ENCODE measurements at places on chromosomes 7 and 10.

DNA sequence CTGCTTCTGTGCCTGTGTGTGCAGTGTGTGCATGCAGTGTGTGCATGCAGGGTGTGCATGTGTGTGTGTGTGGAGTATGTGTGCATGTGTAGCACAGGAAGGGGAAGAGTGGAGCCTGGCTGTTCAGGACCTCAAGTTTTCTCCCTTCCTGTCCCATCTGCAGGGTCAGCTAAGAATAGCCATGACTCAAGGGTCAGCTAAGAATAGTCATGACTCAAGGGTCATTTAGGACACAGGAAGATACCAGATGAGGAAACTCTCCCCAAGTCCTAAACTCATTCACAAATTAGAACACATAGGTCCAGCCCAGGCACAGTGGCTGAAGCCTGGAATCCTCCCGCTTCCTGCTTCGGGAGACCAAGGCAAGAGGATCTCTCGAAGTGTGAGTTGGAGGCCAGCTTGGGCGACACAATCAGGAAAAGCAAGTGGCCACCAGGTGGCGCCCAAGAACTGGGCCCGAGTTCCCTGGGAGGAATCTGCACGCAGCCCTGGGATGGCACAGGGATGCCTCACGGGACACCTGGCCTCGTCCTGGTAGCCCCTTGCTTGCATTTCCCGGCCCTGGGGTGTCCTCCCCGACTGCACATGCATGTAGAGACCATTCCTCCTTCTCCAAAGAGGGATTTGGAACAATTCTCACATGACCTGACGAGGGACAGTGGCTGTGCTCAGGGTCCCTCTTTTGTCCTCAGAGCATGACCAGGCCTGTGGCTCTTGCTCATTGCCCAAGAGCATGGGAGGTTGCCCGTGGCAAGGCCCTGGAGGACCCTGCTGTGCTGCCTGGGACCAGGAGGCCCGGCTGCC is 21.4 kb upstream of the VOPP1 start:
- peak; percentile 33 for DNase-seq

DNA sequence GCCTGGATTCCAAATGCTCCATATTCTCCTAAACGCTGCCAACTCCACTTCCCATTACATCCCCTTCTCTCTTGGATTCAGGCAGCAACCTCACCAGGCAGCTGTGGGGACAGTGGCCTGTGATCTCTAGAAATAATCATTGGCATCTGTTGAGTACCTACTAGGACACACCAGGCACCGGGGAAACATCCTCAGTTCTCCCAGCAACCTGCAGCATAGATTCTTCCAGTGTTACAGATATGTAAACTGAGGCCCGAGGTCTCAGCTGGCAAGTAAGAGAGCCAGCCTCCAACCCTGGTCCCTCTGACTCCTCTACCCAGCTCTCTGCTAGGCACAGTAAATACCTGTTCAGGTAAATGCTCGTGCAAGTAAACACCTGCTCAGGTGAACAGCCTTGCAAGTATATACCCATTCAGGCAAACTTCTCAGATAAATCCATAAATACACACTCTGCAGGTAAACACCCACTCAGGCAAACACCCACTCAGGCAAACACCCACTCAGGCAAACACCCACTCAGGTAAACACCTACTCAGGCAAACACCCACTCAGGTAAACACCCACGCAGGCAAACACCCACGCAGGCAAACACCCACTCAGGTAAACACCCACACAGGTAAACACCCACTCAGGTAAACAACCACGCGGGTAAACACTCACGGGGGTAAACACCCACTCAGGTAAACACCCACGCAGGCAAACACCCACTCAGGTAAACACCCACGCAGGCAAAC is 18.7 kb downstream of the ASB13 start:
- DNase-seq, result no peak

DNA sequence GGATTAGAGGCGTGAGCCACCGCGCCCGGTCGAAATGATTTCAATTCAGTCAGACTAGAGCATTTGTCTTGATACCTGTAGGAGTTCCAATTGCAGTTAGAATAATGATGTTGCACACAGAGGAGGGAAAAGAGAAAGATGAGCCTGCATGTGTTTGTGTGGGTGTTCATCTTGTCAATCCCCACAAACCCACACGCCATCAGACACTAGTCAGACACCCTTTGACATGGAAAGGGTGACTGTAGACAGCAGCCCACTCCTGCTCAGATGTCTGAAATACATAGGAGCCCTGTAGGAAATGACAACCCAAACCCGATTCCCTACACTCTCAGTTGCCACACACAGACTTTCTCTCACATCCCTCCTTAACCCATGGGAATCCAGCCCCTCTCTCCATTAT is 92.0 kb downstream of the ABLIM1 start:
- no peak for DNase-seq

GRCh38 chr10:16954280-16955030 is 137.2 kb upstream of the RSU1 start:
- no peak for DNase-seq

DNA sequence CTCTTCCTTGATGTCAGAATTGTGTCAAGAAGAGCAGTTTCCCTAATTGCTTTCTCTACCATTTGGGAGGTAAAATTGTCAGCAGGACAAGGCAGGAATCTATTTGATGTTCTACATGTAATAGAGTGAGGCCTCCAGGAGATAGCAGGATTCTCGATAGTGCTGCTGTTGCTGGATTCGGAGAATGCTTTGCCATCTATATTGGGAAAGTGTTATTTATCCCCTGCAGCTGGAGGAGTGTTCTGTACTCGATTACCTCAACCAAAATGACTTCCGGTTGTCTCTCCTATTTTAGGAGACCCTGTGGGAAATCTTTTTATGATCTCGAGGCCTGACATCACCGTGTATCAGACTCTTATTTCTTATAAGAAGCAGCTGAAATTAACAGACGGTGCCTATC is 217.1 kb downstream of the TMEM178B start:
- DNase-seq, result no peak

DNA sequence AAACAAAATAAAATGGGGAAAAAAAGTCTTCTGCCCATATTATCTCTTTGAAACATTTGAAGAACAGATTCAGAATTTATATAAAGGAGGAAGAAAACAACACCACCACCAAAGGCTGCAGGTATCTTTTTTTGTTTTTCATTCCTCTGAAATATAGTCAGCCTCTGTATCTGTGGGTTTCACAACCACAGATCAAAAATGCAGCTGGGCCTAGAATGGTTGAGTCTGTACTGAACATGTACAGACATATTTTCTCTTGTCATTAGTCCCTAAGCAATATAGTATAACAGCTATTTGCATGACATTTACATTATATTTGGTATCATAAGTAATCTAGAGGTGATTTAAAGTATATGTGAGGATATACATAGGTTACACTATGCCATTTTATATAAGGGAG is 559.7 kb upstream of the LRRN3 start:
- no peak for DNase-seq

DNA sequence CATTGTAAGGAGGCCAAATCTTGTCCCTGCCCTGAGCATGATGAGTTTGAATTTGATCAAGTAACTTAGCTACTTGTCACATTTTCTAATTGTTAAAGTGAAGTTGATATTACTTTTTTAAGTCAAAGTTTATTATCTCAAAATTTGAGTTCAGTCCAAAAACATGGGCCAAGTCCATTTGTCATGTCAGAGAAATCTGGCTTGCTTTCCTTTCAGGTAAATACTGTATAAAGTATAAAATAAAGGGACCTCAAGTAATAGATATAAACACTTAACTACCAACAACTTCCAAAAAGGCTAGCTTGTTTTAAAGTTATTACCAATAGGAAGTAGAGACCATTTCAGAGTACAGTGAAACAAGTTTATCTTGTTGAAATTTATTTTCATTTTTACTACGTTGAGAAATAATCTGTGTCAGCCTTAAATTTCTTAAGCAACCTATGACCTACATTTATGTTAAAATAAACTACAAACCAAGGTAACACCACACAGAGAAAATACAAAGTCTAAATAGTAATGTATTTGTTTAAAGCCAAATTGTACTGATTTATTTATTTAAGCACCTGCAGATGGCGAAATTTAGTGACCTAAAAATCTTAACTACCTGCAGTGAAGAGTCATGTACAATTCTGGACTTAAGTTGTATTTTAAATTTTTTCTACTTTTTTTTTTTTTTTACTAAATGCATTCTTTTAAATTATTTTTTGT is 36.5 kb downstream of the FHIP2A start:
- no peak for DNase-seq

GRCh38 chr10:78942091-78942501 is 126.7 kb upstream of the ZMIZ1 start:
- DNase-seq, result no peak

GRCh38 chr10:99382176-99382575 is 48.2 kb downstream of the GOT1 start:
- no peak for DNase-seq

GRCh38 chr10:29540016-29540415 is 94.8 kb downstream of the SVIL start:
- no peak for DNase-seq

- no peak for DNase-seq
Measured at GRCh38 chr7:42740408-42740807, 171.5 kb downstream of the C7orf25 start.

GRCh38 chr7:113374955-113375354 is 256.6 kb upstream of the SMIM30 start:
- no peak for DNase-seq

- no peak for DNase-seq
Measured at GRCh38 chr10:56604624-56605023, 243.6 kb upstream of the ZWINT start.

- DNase-seq, result no peak
Measured at GRCh38 chr7:115635376-115635775, 395.2 kb downstream of the TFEC start.

DNA sequence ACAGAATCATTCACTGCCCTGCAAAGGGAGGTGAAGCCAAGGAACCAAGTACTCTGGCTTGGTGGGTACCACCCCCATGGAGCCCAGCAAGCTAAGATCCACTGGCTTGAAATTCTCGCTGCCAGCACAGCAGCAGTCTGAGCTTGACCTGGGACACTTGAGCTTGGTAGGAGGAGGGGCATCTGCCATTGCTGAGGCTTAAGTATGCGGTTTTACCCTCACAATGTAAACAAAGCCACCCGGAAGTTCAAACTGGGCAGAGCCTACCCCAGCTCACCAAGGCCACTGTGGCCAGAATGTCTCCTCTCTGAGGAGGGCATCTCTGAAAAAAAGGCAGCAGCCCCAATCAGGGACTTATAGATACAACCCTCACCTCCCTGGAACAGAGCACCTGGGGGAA is 1050.0 kb upstream of the GHITM start:
- DNase-seq, result no peak

DNA sequence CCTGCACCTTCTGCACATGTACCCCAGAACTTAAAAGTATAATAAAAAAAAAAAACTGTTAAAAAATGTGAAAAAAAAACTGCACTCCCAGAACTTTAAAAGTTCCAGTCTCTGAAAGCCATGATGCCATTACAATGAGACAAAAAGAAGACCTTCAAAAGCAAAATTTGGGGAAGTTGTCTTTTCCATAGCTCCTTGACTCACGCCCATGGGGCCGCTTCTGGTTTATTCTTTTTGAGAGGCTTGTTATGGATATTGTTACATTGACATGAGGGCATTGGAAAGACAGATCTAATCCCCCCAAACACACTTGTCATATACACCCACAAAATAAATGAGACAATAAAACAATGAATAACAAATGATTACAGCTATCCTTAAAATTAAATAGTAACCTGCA is 798 bp downstream of the BLNK start:
- no peak for DNase-seq

GRCh38 chr10:122112625-122113160 is 123.7 kb downstream of the TACC2 start:
- DNase-seq, result no peak

DNA sequence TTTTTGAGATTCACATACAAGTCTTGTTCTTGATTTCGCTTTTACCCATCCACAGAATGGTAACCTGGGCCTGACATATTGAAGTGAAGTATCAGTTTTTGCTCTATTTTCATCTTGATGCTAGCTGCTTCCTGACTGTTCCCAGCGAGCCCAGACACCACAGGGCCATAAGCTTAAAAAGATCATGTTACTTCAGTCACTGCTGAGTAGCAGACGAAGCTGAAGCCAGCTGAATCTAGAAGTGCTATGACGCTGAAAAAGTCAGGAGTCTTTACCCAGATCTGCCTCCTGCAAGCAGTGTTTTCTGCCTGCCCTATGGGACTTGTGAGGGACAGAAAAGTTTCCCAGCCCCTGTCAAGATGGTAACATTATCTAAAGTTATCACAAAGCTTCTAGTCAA is 2.7 kb upstream of the PRXL2A start:
- DNase-seq, result peak; percentile 36

DNA sequence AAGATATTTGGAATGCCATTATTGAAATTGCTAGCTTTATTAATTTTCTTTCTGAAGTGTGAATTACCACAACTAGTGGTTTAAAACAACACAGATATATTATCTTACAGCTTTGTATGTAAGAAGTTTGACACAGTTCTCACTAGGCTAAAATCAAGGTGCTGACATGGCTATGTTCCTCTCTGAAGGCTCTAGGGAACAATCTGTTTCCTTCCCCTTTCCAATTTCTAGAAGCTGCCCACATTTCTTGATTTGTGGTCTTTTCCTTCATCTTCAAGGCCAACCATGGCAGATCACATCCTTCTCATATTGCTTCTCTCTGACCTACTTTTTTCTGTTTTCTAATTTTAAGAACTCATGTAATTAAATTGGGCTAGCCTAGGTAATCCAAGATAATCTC is 43.3 kb upstream of the SLC26A3 start:
- no peak for DNase-seq

GRCh38 chr10:103394180-103394579 is 2.1 kb downstream of the ATP5MK start:
- DNase-seq, result no peak

- DNase-seq, result no peak
Measured at GRCh38 chr10:21519941-21520436, 5.5 kb downstream of the SKIDA1 start.

DNA sequence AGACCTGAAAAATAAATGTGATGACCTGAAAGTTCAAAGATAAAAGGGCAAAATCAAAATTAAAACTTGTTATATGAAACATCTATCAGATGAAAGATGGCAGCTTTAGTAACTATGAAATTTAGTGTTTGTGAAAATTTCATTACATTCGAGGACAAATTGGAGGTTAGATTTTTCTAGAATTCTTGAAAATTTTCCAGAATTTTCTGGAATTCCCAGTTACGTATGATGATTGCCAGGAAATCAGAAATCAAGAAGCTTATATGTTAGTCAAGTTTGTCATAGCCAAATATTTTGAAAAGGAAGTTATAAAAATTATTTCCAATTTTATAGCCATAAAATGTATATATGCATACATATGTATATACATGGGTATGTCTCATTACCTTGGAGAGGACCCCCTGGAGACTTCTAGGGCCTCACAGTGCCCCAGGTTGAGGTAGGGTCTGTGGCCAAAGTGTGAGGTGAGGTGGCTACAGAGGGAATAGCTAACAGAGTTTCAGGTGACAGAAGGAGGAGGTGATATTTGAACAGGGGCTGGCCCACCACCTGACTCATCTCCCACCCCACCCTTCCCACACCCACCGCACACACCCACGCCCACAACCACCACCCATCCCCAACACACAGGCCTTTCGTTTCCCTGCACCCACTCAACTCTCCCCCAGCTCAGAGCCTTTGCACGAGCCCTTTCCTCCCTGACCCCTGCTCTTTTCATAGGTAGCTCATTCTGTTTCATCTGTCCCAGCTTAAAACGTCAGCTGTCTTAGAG is 21.5 kb downstream of the C10orf105 start:
- no peak for DNase-seq

Data from NCI-H2107 (cell line).